ENCODE measurements at places on chromosomes 6 and 20. TPM values are rescaled to one million over a fixed set of nuclear protein-coding genes. Genes with fewer than 3 reads are reported as not detected.

GRCh38 chr6:3227363-3228045 lies at the start of gene TUBB2B:
TUBB2B (minus strand) TSS chr6:3227653; CDS start chr6:3227543, 110 bp downstream.
- no peak for DNase-seq

MBOAT1 gene
- total RNA-seq = 11.6 TPM

GRCh38 chr20:54078296-54078984 lies 8.0 kb upstream of the BCAS1 start:
- DNase-seq = no peak

SLC22A23 gene
- total RNA-seq = 0.39 TPM

DNA sequence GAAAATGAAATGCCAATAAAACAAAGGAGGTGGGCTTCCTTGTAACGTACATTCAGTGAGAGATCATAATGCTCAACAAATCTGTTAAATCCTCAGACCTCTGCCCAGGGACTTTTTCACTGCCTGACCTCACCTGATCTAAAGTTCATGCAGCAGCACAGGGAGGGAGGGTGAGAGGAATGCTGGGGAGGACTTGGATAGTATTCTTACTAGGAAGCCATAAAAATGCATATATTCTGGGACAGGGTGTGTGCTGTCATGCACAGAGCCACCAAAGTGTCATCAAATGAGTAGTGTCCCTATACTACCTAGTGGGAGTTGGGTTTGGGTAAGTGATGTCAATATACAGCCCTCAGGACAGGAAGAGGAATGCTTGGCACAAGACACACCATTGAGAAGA lies 32.6 kb downstream of the CLIC5 start:
- no peak for DNase-seq

- no peak for DNase-seq
Observed at GRCh38 chr6:90370493-90370959, 73.9 kb upstream of the BACH2 start.

- DNase-seq = no peak
Observed at GRCh38 chr6:133359256-133359655, 118.1 kb downstream of the EYA4 start.

DNA sequence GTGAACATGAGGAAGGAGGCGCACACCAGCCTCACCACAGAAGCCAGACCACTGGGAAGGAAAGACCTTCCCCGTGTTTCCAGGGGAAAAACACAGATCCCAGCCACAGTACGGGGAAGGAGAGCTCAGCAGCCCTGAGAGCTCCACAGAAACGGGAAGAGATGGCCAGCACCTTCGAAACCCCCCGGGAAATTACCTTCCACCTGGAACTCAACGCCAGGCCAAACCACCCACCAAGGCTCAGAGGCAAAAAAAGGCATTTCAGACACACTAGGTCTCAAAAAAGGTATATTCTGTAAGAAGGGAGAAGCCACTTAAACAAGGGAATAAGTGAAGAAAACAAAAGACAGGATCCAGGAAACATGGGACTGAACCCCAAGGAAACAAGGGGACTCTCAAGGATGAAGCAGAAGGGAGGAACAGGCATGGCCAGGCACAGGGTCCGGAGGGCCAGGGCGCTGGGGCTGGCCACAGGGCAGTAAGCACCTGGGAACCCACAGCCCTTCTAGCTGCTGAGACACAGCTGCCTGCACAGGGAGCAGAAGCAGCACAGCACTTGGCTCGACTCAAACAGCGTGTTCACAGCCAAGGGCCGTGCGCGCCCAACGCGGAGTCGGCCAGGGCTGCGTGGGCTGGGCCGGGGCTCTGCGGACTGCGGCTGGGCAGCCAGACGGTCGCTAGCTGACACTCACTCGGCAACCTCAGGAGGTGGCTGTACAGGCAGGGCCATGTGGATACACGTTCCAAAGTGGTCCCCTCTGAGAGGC lies 44.6 kb downstream of the TAF4 start:
- DNase-seq = no peak

DNA sequence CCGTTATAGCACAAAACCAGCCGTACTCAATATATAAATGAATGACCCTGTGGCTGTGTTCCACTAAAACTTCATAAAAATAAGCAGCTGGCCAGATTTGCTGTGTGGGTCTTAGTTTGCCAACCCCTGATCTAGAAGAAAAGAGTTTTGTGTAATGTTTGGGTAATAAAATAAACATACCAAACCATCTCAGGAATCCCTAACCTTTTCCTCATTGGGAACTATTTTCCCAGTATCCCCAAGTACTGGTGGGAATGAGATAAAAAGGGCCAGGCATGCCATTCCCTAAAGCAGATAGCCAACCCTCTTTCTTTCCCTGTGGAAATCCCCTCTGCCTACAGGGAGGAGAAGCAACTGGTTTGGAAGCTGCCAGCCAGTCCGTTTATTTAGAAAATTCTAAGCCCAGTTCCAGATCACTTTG lies 169.1 kb upstream of the AKAP12 start:
- no peak for DNase-seq

CAGE1 gene
- total RNA-seq = 0.18 TPM

- DNase-seq = peak; percentile 8
Observed at GRCh38 chr20:51800060-51800871, 2.1 kb downstream of the SALL4 start.
